ENCODE measurements at places on chromosomes 7 and 10. TPM values are rescaled to one million over a fixed set of nuclear protein-coding genes. Genes with fewer than 3 reads are reported as not detected.

The LDB3 gene
- 992 TPM for polyA plus RNA-seq

The HERPUD2 gene
- 20.9 TPM for polyA plus RNA-seq

The STAMBPL1 gene
- polyA plus RNA-seq: 6.5 TPM

The INHBA gene
- polyA plus RNA-seq: 3.4 TPM

The CYP3A7 gene
- polyA plus RNA-seq: 0.24 TPM

The GPC2 gene
- polyA plus RNA-seq: 6.3 TPM

The ZNF804B gene
- not detected for polyA plus RNA-seq

- DNase-seq: no peak
Measured at GRCh38 chr7:15334536-15335263, 227.1 kb downstream of the AGMO start.

DNA sequence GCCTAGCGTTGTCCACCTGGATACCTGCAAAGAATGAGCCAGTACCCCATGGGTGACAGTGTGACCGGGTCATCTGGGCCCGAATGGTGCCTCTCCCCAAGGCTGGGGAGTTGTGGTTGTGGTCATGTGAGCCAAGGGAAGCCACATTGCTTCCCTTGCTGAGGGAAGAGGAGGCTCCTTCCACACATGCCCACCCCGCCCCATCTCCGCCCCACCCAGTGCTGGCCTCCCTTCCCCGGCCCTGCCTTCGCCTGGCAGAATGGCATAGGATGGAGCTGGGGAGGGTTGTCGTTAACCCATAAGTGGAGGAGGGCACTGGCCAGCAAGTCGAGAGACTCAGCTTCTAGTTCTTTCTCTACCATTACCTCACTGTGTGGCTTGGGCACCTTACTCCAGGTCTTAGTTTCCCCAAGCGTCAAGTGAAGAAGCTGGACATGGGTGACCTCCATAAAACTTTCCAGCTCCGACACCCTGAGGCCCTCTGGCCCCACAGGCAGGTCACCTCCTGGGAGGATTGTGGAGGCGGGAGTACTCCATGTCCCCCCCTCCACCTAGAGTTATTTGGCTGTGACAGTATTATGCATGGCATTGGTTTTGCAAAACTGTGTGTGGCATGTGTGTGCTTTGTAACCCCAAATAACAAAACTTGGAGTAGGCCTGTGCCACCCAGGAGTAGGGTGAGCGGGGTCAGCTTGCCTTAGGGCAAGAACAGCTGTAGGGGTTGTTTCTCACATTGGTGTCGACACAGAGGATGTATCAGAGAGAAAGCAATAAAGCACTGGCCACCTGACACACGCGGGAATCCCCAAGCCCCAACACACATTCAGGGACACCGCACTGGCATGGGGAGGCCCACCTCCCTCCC, 90.5 kb upstream of the MACROH2A2 start:
- DNase-seq: no peak

DNA sequence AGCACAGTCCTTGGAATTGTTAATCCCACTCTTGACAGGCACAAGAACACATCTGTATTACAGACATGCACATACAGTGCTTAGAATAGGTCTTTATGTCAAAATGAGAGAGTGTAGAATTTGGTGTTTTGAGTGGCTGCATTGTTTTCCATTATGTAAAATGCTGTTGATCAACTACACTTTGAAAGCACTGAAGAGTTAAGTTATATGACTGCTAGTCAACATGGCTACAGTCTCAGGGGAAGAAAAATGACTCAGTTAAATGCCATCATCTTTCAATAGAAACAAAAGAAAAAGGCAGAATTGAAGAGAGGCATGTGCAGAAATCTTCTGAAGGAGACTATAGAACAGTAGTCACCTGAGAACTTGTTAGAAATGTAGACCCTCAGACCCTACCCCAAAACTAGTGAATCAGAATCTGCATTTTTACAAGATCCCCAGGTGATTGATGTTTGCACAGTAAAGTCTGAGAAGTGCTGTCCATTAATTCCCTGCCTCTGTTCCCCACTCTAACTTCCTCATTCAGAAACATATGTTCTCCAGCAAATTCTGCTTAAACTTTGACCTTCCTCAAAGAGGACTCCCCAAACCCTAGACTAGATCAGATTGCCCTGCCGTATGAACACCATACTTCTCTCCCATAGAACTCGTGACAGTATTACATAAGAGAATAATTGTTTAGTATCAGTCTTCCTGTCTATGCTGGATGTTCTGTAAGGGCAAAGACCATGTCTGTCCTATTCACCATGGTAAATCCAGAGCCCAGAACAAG, 16.0 kb downstream of the SND1 start:
- DNase-seq: no peak

DNA sequence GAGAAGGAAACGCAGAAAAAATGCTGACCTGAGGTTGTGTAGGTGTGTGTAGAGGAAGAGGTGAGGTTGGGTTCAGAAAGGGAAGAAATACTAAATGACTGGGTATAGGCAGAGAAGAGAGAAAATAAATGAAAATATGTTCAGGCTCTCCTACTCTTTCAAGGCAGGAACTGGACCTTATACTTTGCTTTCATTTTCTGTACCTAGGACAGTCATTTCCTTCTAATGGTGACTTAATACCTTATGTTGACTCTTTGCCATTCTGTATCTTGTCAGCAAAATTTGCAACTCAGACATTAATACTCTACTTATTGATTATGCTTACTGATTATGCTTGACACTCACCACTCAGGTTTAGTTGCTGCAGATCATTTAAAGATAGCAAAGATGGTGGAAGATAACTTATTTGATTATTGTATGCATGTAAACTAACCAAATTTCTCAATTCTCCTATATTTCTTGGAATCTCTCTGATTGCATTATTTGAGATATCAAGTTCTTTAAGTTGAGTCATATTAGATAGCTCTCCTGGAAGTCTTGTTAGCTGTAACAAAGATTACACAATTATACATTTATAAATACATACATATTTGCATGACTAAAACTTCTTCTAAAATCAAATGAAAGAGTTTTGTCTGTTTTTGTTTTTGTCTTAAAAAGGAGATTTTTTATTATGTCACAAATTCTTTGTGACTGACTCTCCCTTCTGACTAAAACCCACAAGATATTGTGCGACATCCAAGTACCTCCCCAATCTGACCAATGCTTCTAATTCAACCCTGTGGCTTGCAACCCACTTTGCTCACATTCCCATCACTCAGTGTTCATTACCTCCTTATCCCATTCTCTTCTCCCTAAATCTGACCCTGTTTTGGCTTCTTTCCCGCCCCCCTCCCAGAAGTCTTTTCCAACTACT, 20.0 kb downstream of the LRRD1 start:
- no peak for DNase-seq

- DNase-seq: no peak
Measured at GRCh38 chr7:74003621-74004020, 24.4 kb upstream of the ELN start.

GRCh38 chr7:70907259-70908247, 224.4 kb upstream of the GALNT17 start:
- DNase-seq: no peak

Data from forelimb muscle (tissue), 1 donor.